ENCODE measurements at places on chromosomes 6 and 20.

GRCh38 chr6:1621070-1621701 lies 11.5 kb downstream of the FOXC1 start:
- DNase-seq: no peak

- DNase-seq: no peak
These were observed 30.0 kb upstream of the ZBP1 start for GRCh38 chr20:57650266-57650665.

GRCh38 chr20:51729771-51730170 lies 38.4 kb downstream of the ATP9A start:
- DNase-seq: no peak

DNA sequence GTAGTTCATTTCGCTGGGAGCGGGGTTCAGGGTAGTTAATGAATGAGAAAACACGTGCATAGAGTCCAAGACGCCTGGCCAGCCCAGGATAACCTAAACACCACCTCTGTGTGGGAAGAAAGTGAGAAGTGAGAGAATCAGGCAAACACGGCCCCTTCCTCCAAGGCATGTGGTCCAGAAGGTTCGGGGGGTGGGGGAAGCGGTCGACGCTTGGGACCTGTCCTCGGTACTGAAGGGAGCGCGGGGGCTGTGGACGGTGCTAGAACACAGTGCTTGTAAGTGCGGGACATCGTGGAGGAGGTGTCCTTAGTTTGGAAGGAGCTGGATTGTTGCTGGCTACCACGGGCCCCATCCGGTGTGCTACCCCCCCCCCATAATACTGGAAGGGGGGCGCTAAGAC lies 1.7 kb upstream of the VSTM2L start:
- DNase-seq: no peak

DNA sequence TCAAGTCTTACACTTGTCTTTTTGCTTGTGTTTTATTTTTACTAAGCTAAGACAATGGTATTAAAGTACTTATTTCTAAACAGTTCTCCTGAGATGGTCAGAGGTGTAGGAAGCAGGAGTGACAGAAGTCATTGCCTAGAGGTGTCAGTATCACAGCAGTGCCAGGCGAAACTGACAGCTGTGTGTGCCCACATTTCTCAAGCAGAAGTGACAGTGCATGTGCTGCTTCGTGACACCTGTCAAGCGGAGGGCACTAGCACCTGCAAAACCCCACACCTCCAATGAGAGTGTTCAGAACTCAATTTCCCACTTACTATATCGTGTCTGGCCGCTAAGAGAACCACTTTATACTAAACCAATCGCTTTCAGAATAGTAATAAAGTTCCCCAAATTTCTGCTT lies 82.8 kb downstream of the SLC23A2 start:
- DNase-seq: no peak

DNA sequence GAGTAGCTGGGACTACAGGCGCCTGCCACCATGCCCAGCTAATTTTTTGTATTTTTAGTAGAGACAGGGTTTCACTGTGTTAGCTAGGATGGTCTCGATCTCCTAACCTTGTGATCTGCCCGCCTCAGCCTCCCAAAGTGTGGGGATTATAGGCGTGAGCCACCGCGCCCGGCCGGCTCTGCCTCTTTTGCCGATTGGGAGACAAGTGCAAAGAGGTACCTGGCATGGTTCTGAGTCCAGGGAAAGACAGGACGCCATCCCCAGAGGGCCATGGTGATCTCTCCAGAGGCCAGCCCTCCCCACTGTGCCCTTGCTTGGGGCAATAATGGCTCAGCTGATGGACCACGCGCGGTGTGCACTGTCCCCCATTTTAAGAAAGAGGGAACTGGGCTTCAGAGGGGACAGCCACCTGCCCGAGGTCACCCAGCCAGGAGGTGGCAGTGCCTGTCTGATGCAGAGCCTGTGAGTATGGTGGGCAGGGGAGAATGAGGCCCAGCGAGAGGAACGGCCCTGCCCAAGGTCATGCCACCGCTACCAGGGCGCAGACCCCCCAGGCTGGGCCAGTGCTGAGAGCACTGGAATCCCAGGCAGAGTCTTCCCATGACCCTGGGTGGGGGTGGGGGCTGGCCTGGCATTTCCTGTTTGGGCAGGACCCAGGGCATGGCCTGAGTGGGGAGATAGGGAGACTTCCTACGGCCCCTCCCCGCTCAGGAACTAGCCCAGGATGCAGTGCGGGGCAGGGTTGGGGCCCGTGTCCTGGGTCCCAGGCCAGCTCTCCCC lies 61.0 kb downstream of the SNAI1 start:
- DNase-seq: no peak

DNA sequence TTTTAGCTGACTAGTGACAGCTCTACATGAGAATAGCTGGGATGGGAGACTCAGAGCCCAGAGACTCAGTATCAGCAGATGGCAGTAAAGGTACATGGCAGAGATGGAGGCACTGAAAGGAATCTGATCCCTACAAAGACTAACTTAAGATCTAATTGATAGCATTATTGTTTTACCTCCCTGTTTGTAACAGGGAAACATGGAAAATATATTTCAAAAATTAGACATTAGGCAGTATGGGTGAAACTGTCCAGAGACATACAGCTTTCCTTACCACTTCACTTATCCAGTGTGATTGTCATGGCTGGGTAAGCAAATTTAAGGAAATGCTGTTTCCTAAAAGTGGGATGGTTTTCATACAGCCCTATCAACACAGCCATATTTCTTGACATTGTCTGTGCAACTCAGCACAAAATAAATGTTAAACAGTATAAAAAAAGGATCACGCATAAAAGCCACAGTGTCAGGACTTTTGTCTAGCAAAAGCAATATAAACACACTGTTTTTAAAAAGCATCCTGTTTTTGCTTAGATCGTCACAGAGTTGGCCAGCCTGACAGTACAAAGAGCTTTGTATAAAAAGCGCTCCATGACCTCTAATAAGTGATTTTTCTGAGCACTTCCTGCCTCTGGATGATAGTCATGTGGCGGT lies 376.9 kb downstream of the PHF3 start:
- no peak for DNase-seq

DNA sequence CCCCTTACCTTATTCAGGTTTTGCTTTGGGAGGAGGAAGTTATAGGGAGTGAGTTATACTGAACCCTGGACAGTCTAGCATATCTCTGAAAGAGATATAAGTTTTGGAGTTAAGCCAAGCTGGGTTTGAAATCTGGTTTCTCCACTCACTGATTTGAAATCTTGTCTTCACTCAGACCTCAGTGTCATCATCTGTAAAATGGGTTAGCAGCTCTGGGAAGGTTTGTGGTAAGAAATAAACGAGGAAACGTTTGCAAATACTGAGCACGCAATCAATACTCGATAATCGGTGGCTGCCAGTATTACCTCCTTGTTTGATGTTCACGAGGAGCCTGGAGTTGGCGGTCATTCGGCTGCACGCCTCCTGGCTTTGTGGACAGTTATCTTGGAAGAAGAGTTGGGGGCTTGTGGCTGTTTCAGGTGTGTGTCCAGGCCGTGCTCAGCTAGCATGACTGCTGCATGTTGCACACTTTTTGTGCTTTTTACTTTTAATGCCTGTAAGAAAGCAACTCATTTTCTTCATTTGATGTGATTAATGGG lies 61.8 kb downstream of the PAX1 start:
- DNase-seq: no peak

- no peak for DNase-seq
These were observed 113.4 kb downstream of the FAM50B start for GRCh38 chr6:3962291-3963280.

DNA sequence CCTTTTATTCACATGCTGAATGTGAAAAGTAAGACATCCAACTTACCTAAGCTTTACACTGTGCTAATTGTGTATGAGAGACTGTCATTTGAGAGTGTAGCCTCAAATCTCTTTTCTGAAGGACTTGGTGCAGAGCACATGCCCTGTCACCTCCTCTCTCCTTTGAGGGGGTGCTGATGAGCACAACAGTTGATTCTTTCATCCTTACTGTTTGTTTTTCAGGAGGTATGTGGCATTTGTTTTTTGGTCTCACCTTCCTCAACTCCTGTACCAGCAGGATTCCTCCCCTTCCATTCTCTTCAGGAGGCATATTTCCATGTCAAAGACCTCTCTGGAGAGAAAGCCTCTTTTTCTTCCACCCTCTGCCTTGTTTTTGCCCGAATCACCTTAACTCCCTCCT lies 252.6 kb upstream of the CITED2 start:
- DNase-seq: no peak

DNA sequence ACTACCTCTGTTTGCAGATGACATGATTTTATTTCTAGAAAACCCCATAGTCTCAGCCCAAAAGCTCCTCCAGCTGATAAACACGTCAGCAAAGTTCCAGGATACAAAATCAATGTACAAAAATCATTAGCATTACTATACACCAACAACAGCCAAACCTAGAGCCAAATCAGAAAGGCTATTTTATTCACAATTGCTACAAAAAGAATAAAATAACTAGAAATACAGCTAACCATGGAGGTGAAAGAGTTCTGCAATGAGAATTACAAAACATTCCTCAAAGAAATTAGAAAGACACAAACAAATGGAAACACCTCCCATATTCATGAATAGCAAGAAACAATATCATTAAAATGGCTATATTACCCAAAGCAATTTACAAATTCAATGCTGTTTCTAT lies 65.6 kb upstream of the HTR1E start:
- DNase-seq: no peak

DNA sequence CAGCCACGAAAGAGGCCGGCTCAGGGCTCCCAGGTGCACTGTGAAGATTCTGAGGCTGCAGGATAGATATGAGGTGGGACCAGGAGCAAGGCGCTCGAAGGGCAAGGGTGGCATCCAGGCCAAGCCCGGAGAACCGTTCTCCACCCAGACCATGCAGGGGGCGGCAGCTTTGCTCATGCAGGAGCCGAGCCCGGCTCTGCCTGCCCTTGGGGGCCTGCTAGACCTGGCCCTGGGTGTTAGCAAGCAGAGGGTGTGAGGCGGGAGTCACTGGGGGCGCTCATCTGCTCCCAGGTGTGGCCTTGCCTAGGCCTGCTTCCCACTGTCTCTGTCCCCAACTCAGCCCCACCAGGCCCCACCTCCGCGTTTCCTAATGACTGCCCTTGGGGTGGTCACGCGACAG lies 59.4 kb downstream of the WDR27 start:
- DNase-seq: no peak

- DNase-seq: peak; percentile 22
These were observed 187.1 kb downstream of the MYLK4 start for GRCh38 chr6:2563635-2564034.

- no peak for DNase-seq
These were observed 46.8 kb upstream of the SLCO4A1 start for GRCh38 chr20:62595491-62595890.

- no peak for DNase-seq
These were observed 37.4 kb downstream of the ATXN1 start for GRCh38 chr6:16723826-16724225.

DNA sequence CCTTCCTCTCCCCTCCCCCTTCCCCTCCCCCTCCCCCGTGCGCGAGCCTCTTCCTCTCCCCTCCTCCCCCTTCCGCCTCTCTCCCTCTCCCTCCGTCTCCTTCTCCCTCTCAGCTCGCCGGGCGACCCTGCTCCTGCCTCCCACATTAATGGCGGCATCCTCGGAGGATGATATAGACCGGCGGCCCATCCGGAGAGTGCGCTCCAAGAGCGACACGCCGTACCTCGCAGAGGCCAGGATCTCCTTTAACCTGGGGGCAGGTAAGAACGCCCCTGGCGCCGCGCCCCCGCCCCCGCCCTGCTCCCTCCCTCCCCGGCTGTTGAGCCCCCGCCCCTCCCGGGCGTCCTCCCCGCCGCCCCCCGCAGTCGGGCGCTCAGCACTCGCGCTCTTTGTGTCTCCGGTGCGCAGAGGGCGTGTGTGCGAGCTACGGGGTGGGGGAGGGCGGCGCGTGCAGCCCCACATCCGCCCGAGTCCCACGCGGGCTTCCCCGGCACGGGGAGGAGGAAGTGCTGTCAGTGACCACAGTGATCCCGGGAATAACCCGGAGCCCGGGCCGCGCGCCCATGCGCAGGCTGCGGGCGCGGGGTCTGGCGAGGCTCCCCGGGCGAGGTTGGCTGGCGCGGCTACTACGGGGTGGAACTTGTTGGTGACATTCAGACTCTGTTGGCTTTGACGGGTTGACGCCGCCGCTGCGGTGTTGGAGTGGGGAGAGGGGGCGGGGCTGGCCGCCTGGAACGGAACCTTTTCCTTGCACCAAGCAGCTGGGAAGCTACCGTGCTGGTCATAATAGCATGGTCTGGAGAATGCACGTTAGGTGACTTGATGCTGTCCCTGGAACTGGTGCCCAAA lies 33.2 kb downstream of the PHACTR1 start:
- no peak for DNase-seq

DNA sequence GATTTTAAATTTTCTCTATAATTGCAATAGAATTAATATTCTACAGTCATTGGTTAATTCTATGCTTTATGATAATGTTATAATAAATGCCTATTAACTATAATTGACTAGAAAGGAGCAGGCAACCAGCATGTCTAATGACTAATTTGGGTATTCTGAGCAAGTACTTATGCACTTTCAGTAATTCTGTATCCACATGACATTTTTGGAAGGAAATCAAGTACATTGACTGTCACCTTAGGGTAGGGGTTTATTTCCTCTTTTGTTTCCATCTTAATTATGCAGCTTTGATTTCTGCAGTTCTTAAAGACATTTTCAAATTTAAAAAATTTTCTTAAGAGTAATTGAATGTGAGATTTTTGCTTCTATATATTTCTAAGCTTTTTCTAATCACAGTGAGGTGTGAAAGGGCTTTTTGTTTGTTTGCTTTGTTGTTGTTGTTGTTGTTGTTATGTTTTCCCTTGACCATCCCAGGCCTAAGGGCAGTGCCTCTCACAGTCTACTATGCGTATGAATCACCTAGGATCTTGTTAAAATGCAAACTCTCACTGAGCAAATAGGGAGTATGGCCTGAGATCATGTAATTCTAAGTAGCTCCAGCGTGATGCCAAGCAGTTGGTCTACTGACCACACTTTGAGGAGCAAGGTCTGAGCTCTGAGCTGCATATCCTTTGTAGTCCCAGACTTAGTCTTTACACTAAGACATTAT lies 467.1 kb upstream of the RNF217 start:
- DNase-seq: no peak

All from stimulated activated CD4-positive, alpha-beta T cell treated with anti-CD3 and anti-CD28 coated beads, Interleukin-4, amount 100 ng/mL, for 24 hours (primary cell).